Activated CD4-positive, alpha-beta T cell treated with anti-CD3 and anti-CD28 coated beads for 1 hour (primary cell): ENCODE measurements at places on chromosomes 3 and 15.

- DNase-seq: no peak
Observed at GRCh38 chr3:46943237-46944187, 33.0 kb downstream of the CCDC12 start.

- no peak for DNase-seq
Observed at GRCh38 chr15:90436952-90437351, 48.9 kb downstream of the IQGAP1 start.

- DNase-seq: no peak
Observed at GRCh38 chr3:122892118-122892960, 97.5 kb downstream of the SLC49A4 start.

DNA sequence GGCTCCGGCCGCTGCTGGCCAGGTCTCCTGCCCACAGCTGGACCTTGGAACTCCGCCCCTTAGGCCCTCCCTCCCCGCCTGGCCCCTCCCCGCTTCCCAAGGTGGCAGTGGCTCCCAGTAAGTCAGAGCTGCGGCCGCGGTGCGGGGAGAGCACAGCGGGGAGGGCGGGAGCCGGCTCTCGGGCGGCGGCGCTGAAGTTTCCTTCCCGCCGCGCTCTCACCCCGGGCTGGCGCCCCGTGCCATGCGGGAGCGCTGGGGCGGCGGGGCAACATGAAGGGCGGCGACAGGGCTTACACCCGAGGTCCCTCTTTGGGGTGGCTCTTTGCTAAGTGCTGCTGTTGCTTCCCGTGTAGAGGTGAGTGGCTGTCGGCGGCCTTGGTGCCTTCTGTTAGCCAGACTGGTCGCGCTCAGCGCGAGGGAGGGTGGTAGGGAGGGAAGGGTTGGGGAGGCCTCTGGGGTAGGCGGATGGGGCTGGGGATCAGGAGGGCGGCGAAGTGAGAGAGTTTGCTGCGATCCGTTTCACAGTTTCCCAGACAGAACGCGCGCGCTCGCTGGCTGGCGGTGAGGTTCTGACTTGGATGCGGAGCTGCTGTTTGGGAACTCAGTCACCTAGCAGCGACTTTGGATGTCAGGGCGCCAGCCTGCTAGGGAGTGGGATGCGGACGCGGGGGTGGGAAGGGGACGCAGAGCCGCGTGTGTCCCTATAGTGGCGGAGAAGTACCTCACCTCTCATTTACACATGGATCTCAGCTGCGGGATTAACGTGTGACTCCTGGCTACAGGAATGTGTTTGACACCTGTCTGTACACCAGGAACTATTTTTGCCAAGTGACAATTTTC, 145.5 kb upstream of the UMPS start:
- DNase-seq: no peak

GRCh38 chr3:187792521-187792920, 47.3 kb upstream of the BCL6 start:
- DNase-seq: no peak

DNA sequence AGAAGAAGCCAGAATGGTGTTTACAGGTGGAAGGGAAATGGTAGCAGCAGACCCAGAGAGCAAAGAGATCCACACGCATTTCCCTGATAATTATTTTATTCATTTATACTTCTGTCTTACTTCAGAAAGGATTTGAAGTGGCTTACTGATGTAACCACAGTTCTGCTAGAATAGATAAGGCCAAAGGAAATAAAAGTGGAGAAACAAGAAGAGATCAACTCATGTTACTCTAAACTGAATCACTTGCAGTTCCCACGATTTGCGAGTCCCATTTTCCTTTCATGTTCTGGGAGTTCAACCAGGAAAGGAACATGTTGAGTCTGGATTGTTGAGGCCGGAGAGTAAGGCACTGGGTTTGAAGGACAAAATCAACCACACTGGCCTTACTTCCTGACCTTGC, 151.8 kb downstream of the MYRIP start:
- no peak for DNase-seq

GRCh38 chr15:26929588-26929987, 41.4 kb upstream of the GABRG3 start:
- DNase-seq: no peak

DNA sequence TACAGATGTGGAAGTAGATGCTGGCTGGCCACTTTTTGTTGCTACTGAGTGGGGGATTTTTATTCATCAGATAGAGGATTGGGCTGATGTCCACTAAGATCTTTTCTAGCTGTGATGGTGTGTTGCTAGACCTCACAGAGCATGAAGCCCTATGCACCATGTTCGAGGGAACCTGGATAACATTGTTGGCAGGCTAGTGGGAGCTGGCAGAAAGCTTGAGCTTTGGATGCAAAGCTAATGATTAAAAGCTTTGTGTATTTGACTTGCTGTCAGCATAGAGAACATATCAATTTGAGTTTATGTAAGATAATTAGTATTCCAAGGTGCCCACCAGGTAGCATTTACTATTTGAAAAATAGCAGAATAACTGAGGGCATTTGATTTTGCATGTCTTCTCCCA, 59.1 kb downstream of the ST6GAL1 start:
- no peak for DNase-seq

- no peak for DNase-seq
Observed at GRCh38 chr3:159928071-159928491, 60.6 kb upstream of the IL12A start.

DNA sequence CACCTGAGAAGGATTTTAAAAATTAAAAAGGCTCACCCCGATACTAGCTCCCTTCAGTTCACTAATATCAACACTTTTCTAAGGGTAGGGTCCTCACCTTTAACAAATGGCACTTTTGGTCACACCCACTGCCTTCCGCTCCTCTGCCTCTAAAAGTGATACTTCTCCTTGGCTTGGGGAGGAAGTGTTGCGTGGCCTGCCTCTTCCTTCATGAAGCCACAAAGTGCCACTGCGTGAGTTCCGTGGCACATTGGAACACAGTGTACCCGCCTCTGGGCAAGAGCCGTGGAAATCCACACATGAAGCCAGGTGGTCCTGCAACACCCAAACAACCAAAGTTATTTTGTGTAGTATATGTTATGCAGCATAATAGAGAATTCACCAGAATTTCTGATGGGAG, 3.9 kb downstream of the B4GALT4 start:
- no peak for DNase-seq

DNA sequence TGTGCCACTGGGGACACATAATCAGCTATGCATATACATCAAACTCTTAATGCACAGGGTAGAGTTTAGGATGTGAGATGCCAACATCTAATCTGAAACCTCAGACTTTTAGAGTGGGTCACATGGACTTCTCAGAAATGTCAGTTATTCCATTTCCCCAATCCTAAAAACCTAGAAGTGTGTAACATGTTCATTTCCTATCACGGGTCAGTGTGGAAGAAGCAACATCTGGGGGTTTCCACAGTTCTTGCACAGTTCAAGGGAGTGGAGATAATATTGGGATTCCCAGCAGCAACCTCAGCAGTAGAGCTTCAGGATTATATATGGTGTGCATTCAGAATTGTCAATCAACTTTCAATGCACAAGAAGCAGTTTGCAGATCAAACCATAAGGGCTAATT, 44.4 kb upstream of the SPRED1 start:
- no peak for DNase-seq

DNA sequence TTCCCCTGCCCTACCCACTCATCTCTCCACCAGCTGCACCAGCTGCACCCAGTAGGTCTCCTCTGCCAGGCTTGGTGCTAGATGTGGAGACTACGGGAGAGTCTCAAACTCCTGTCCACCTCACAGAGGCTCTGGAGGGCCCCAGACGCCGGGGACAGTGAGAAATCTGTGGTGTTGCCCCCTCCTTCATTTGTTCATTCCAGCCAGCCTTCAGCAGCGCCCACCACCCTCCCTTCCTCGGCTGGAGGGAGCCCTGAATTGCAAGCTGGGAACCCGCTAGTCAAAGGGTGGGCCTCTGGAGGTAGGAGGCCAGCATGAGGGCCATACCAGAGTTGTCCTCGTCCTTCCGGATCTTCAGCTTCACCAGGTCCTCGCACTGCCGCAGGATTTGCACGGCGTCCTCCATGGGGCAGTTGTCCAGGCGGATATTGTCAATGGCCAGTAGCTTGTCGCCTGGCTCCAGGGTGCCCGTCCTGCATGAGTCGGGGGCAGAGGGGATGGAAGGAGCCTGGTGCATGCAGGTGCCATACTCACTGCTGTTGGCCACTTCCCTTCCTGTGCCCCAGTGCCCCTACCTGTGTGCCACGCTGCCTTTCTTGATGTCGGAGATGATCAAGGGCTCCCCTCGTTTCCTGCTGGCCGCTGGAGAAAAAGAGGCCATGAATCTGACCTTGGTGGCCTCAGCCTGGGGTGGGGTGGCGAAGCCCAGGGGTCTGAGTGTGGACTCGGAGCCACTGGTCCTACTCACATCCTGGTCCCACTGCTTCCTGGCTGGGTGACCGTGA, 29.1 kb downstream of the GRIP2 start:
- DNase-seq: no peak

GRCh38 chr3:99839613-99840012, 22.0 kb downstream of the CMSS1 start:
- DNase-seq: no peak

DNA sequence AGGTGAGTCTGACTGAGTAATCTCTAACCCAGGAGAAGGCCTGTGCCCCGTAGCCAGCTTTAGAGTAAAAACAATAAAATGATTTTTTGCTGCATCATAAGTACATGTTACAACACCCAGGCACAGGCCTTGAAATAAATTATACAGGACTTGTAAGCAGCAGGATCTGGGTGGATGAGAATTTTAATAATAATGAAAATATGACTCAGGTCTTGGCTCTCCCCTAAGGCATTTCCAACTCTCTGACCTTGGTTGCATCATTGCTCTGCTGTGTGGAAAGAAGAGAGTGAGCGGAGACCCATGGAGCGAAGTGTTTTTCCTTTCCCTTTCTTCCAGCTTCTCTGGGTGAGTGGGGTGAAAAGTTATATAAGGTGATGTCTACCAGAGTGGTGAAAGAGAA, 44.6 kb downstream of the EOMES start:
- DNase-seq: no peak

DNA sequence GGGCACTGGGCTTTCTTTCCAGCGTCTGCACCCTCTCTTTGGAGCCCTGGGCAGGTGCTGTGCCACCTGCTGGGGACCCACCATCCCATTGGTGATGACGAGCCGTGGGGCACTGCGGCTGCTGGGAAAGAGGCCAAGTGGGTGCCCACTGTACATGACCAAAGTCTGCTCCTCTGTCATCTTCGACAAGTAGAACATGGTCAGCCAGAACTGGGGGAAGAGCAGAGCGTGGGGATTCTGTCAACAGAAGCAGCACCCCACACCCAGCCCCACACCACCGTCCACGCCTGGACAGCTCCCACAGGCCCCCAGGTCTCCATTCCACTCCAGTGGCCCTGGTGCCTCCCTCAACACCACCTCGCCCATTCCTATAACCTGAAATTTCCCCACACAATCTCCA, 9.7 kb downstream of the UROC1 start:
- no peak for DNase-seq

GRCh38 chr3:180802837-180803236, 109.6 kb upstream of the FXR1 start:
- DNase-seq: no peak

DNA sequence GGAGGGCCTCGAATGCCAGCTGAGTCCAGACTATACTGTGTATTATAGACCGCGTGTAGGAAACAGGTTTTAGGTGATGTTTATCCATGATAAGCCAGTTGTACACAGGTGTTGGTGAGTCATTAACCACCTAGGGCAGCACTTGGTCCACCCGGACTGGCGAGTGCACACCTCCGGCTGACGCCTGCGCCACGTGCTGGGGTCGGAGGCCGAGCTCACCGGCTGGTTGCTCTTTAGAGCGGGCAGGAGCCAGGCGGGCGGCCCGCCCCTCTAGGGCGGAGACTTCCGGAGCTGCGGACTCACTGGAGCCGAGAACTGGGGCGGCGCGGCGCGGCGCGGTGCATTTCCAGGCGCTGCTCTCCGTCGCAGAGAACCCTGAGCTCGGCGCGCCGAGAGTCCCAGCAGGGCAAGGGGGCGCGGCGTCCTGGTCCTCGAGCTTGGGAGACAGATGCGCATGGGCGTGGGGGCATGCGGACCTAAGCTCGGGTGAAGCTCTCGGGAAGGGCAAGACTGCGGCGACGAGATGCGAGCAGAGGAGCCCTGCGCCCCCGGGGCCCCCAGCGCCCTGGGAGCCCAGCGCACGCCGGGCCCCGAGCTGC, at the start of gene ESYT3:
ESYT3 (plus strand) TSS at position 341 of the 599 bp plus-strand sequence; CDS start at position 524, 183 bp downstream.
- DNase-seq: no peak

DNA sequence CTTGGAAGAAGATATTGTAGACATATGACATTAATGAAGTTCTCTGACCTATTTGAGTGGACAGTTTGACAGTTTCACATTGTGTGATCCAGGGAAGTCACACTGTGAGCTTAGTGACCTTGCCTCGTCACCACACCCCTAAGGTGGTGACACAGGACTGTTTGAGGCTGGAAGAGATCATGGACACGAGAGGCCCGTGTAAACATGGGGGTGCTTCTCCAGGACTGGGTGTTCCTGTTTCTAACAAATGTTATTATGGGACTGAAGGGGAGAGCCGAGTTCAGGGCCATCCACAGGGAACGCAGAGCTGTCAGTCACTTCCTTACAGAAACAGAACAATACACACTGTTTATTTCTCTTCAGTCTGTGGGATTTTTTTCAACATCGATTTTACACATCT, 96.5 kb upstream of the DNAJC19 start:
- no peak for DNase-seq

DNA sequence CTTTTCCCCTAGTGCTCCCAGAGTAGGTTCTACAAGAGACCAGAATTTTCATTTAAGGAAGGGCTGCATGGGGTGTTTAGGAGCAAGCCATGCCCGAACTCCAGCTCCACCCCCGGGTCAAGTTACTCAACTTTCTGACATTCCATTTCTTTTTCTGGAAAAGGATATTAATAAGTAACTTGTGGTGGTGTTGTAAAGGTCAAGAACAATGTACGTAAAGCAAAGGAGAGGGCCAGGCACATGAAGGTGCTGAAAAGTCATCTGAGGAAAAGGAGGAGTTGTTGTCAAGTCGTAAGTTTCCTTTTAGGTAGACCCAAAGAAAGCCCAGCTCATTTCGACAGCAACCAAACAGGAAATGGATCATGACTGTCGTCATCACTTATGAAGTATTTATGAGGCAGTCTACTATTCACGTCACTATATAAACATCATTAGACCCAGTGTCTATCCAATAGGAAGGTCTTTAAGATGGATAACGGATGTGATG, 319.6 kb upstream of the IL12A start:
- DNase-seq: no peak

GRCh38 chr3:173253471-173253870, 112.4 kb upstream of the SPATA16 start:
- DNase-seq: no peak

DNA sequence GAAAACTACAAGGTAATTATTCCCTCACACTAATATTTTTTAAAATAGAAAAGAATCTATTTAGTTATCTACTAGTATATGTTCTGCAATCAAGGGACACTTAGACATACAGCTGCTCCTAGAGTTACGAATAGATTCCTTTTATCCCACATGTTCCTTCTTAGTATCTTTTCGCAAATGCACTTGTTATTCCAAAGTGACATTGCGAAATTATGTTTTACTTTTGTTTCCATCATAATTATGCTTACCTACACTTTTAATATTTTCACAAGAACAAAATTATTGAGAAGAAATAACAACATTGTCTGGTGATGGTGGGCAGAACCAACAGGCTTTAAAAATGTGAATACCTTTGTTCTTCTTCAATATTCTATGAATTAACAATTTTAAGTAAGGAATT, 107.1 kb upstream of the MELTF start:
- no peak for DNase-seq
